ENCODE measurements at places on chromosomes 16 and 17.

DNA sequence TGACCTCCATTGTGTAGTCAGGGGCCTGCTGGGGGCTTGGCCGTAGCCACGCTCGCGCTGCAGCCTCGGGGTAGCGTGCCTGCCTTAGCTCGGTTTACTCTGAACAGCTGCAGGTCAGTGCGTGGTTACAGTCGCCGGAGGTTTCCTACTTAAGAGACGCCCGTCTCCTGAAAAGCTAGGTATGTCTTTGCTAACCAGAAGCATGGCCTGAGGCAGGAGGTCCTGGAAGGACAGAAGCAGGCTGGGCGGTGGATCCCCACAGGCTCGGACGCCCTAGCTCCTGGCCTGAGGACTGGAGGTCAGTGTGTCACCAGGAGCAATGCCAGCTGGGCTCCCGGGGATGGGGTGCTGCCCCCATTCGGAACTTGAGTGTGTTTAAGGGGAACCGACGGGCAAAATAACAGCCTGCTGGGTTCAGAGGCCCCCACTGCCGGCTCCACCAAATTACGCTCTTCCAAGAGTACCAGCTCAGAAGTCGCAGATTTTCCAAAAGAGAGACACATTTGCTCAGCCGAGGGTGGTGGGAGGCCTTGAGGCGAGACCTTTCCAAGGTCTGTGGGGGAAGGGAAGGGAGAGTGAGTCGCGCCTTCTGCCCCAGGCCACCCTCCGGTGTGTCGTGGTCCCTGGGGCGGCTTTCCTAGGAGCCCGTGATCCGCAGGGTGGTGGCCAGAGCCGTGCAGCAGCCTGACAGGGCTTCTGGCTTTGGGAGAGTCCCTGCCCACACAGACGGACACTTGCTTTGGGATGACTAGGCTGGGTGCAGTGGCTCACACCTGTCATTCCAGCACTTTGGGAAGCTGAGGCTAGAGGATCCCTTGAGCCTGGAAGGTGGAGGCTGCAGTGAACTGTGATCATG is 3.9 kb upstream of the GNG13 start:
- no peak overlapping the region for H3K4me3 ChIP-seq
- peaks cover 5% of the 10 kb centered on the region for H3K36me3 ChIP-seq
- H3K27ac ChIP-seq: no peak overlapping the region
- no peak for DNase-seq

GRCh38 chr17:34182036-34182803 is 72.9 kb upstream of the CCL2 start:
- H3K36me3 ChIP-seq: no peaks in the 10 kb centered on the region
- peaks cover 6% of the 10 kb centered on the region for H3K4me1 ChIP-seq
- H3K4me3 ChIP-seq: no peak overlapping the region

DNA sequence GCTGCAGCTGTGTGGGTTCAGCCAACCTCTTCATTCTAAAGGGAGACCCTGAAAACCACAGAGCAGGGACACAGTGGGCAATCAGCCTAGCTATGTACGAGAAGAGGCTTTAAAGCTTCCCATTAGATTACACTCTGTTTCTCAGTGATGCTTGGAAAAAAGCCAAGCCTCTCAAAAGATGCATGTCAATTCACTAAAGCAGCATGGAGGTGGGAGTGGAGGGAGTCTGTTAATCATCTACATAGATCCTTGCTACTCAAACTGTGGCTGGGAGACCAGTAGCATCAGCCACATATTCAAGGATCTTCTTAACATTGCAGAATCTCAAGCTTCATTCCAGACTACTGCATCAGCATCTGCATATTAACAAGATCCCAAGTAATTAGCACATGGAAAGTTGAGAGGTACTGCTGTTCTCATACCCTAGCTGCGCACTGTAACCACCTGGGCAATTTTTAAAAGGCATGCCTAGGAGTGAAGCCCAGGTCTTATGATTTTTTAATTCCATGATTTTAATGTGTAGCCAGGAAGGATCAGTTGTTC is 305.9 kb downstream of the PMP22 start:
- no peaks in the 10 kb centered on the region for H3K36me3 ChIP-seq
- no peak overlapping the region for H3K27ac ChIP-seq
- no peaks in the 10 kb centered on the region for H3K4me1 ChIP-seq

GRCh38 chr17:2709183-2709661 is 2.3 kb downstream of the CLUH start:
- H3K4me3 ChIP-seq: peak overlapping the region; percentile 85
- H3K36me3 ChIP-seq: peaks cover 6% of the 10 kb centered on the region
- peak overlapping the region; percentile 66 for H3K27ac ChIP-seq
- DNase-seq: no peak
- H3K27me3 ChIP-seq: no peaks in the 10 kb centered on the region

DNA sequence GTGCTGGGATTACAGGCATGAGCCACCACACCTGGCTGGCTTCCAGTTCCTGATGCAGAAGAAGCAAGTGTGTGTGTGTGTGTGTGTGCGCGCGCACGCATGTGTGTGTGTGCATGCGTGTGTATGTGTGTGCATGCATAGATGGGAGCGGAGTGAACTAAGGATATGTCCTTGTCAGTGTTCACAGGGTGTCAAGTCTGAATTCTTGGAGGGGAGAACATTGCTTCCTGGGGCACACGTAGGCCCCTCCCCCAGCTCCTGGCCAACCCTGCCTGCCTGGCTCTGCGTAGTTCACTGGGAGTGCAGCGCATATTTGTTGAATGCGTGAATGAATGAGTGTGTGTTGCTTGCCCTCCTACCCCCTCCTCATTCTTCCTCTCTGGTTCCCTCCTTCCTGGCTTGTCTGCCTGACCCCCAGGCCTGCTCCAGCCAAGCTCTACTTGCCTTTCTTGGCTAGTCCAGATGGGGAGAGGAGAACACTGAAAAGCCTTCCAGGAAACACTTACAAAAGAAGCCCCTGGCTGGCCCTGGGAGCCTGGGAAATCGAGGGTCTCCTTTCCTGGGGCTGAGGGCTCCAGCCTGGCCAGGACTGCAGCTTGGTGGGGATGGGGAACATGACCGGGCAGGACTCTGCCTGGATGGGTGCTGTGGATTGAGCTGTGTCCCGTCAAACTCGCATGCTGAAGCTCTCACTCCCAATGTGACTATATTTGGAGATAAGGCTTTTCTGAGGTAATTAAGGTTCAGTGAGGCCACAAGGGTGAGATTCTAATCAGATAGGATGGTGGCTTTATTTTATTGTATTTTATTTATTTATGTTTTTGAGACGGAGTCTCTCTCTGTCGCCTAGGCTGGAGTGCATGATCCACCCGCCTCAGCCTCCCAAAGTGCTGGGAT is 27.9 kb downstream of the IGFBP4 start:
- H3K27me3 ChIP-seq: peaks cover 9% of the 10 kb centered on the region
- no peak overlapping the region for H3K4me3 ChIP-seq
- H3K4me1 ChIP-seq: peaks cover 15% of the 10 kb centered on the region
- DNase-seq: no peak

- no peak overlapping the region for H3K4me3 ChIP-seq
- H3K36me3 ChIP-seq: no peaks in the 10 kb centered on the region
- no peak overlapping the region for H3K27ac ChIP-seq
- H3K27me3 ChIP-seq: peaks cover 2% of the 10 kb centered on the region
Measured at GRCh38 chr16:47045459-47045858, 72.0 kb upstream of the DNAJA2 start.

GRCh38 chr17:51914577-51914976 is 243.9 kb downstream of the CA10 start:
- H3K27ac ChIP-seq: no peak overlapping the region
- no peaks in the 10 kb centered on the region for H3K36me3 ChIP-seq
- H3K27me3 ChIP-seq: no peaks in the 10 kb centered on the region
- DNase-seq: no peak
- no peaks in the 10 kb centered on the region for H3K4me1 ChIP-seq
- H3K4me3 ChIP-seq: no peak overlapping the region

DNA sequence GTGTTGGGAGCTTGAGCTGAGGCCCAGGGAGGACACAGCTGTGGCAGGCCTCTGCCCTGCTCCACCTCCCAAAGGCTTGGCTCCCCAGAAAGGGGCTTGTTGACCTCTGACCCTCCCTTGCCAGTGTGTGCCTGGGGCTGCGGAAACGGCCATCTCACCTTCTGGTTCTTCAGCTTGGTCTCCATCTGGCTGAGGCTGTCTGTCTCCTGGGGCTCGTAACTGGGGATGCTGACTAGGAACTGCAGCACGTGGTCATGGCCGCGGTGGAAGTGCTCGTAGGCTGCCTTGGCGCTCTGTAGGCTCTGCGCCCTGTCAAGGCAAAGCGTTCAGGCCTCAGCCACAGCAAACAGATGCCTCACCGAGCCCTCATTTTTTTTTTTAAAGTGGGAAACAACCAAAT is 42.7 kb downstream of the UBN1 start:
- DNase-seq: no peak
- H3K27me3 ChIP-seq: no peaks in the 10 kb centered on the region
- no peak overlapping the region for H3K4me3 ChIP-seq
- H3K4me1 ChIP-seq: no peaks in the 10 kb centered on the region
- H3K36me3 ChIP-seq: peaks cover 5% of the 10 kb centered on the region
- no peak overlapping the region for H3K27ac ChIP-seq

- peak; percentile 73 for DNase-seq
- H3K36me3 ChIP-seq: no peaks in the 10 kb centered on the region
- H3K27me3 ChIP-seq: no peaks in the 10 kb centered on the region
- peaks cover 34% of the 10 kb centered on the region for H3K4me1 ChIP-seq
Measured at GRCh38 chr16:89700649-89701424, 668 bp downstream of the SPATA2L start.

DNA sequence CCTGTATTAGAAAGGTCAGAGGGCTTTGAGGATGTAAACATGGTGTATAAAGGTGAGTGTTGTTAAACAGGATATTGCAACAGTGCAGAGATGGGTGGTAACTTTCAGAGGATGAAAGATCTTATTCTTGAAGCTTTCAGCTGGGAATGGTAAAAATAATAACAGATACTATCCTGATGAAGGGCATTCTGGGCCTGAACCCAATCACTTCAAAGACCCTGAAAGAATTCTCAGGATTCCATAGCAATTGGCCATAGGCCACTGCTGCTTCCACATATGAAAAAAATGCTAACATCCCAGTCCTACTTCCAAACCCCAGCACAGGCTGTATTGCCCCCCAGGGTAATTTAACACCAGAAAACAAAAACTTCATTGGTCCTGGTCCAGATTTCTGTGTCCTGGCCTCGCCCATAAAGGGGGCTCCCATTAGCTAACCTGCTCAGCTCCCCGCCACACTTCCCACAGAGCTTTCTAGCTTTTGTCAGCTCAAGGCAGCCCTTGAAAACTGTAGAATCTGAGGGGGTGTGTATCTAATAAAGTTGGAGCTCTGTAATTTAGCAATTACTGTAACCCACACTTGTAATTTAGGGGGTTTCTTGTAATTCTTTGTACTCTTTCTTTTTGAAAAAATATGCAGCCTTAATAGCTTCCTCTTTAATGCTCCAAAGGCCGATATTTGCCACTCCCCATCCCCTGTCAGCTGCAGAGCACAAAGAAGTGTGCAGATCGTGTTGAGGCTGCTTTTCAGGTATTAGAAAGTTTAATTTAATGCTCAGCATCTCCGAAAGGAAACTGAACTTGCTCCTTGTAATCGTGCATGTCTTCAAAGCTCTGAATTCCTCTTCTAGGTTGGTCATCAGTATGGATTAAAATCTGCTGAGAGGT is 371.5 kb downstream of the SEC14L1 start:
- H3K4me3 ChIP-seq: no peak overlapping the region
- H3K4me1 ChIP-seq: no peaks in the 10 kb centered on the region
- no peak for DNase-seq
- no peak overlapping the region for H3K27ac ChIP-seq
